Islet precursor cell (in vitro differentiated cells): ENCODE measurements at places on chromosomes 16 and 17.

DNA sequence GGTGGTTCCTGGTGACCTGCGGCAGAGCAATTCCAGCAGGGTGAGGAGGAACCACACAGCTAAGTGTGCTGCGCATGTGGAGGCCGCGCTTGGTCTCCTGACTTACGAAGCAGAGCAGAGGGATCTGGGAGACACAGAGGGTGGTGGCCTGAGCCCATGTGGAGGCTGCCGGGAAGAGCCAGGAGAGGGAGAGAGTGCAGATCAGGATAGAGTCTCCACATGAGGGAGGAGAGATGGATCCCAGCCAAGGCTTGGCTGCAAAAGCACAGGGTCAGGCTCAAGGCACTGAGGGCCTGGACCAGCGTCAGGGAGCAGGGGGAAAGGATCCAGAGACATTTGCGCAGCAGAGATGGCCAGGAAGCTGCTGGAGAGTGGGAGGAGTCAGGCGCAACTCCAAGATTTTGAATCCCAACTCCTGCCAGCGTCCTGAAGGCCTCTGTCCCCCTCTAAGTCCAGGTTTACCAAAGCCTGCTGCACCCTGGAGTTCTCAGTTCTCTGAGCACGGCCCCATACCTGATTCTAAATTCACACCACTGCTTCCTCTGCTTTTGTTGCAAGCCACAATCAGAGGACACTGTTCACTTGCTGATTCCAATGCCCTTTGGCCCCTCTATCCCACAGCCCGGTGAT lies 11.3 kb upstream of the MLLT6 start:
- no peak for DNase-seq

GRCh38 chr17:60896996-60897395 lies 219.3 kb downstream of the BCAS3 start:
- DNase-seq, result no peak

DNA sequence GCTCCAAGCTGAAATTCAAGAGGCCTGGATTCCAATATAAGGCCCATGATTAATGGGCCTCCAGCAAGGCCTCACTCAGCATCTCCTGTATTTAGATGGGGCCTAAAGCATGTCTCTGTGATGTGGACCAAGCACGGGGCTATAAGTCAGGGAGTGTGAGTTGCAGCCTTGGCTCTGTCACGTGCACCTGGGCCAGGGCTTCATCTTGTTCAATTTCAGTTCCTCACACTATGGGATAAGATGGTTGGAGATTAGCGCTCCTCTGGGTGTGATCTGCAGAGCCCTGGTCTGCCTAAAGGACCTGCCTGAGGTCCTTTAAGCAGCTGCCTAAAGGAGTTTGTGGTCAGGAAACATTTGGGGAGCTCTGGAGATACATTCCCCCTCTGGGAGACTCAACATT lies 25.2 kb downstream of the KLHL36 start:
- DNase-seq, result no peak

DNA sequence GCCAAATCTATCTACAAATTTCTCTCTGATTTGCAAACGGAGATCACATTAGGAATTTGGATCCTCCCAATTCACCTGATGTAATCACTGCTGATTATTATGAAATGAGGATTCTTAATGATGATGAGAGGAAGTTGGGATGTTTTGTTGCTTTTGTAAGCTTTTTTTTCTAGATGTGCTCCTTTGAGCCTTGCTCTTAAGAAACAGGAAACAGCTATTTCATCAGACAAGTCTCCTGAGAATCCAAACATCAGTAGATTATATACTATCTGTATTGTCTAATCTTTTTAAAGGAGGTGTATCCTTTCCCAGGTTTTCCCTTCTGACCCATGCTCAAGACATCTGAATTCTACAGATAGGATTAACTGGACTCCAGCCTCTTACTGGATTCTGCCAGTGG lies 73.3 kb downstream of the KIF2B start:
- DNase-seq, result no peak

GRCh38 chr17:79919164-79919585 lies 79.9 kb upstream of the CBX4 start:
- DNase-seq, result no peak

- DNase-seq, result no peak
Observed at GRCh38 chr16:9647981-9648701, 534.1 kb downstream of the GRIN2A start.

- DNase-seq, result no peak
Observed at GRCh38 chr17:28413804-28414203, 7.8 kb upstream of the SLC46A1 start.

DNA sequence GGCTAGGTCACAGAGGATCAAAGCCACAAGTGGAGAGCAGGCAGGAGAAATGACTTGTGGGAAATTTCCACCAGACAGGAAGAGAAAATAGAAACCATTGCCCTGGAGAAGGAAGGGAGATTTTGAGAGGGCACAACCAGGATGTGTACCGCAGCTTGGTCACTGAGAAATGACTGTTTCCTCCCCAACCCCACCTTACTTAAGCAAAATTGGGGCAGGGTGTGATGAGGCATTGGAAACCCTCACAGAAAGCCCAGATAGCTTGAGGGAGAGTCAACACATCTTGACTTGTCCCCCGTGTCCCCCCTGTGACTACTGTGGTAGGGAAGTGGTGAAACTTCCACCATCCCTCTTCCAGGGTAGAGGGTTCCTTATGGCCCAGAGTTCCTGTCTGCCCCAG lies 113.5 kb upstream of the FAM20A start:
- no peak for DNase-seq

- peak; percentile 54 for DNase-seq
Observed at GRCh38 chr17:83177611-83178532, 98.5 kb downstream of the METRNL start.
